Thymus (tissue), 14 donors: ENCODE measurements at places on chromosomes 4 and X. TPM values are rescaled to one million over a fixed set of nuclear protein-coding genes. Genes with fewer than 3 reads are reported as not detected.

GRCh38 chr4:7320206-7320797 lies 114.4 kb downstream of the PSAPL1 start:
- no peaks in the 10 kb centered on the region for H3K4me1 ChIP-seq
- DNase-seq, result no peak
- H3K4me3 ChIP-seq, result no peak overlapping the region
- no peaks in the 10 kb centered on the region for H3K36me3 ChIP-seq
- no peaks in the 10 kb centered on the region for H3K27me3 ChIP-seq

- H3K36me3 ChIP-seq, result no peaks in the 10 kb centered on the region
- H3K27ac ChIP-seq, result no peak overlapping the region
- H3K27me3 ChIP-seq, result no peaks in the 10 kb centered on the region
- DNase-seq, result no peak
- H3K4me1 ChIP-seq, result peaks cover 17% of the 10 kb centered on the region
These were observed 142.8 kb downstream of the MGST2 start for GRCh38 chr4:139808381-139808807.

DNA sequence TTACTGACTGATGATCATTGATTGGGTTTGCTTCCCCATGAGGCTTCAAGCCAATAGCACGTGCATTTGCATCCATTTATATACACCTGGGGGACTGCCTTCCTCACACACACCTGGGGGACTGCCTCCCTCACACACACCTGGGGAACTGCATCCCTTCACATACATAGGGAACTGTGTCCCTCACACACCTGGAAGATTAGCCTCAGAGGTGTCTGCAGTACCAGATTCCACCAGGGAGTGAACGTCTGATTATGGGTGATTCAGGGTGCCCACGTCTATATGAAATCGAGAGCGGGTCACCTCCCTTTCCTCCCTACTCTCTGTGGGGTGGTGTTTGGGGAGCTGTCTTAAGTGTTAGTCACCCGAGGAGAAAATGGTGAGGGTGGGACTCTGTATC lies 16.9 kb downstream of the CD99 start:
- peaks cover 80% of the 10 kb centered on the region for H3K4me1 ChIP-seq
- no peaks in the 10 kb centered on the region for H3K27me3 ChIP-seq
- H3K36me3 ChIP-seq, result peaks cover 60% of the 10 kb centered on the region
- no peak for DNase-seq
- H3K27ac ChIP-seq, result peak overlapping the region; percentile 93

DNA sequence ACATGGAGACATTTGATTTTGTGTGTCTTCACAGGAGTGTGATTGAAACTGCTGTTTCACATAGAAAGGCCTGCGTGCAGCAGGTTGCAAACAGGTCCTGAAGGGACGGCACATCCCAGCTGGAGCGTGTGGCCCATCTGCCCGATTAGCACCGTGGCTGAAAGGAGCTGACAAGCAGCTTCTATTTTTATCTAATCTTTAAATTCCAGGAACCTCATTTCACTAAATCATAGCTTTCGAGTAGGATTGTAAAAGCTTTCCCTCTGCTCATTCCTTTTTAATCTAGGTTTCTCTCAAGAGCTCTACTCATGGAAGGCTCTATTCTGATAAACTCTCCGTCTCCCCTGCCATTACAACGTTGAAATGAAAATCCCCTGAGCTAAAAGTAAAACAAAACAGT lies 106.8 kb downstream of the FSTL5 start:
- H3K27ac ChIP-seq, result no peak overlapping the region
- H3K27me3 ChIP-seq, result no peaks in the 10 kb centered on the region
- H3K36me3 ChIP-seq, result no peaks in the 10 kb centered on the region
- DNase-seq, result no peak

- H3K27me3 ChIP-seq, result no peaks in the 10 kb centered on the region
- no peak for DNase-seq
- no peaks in the 10 kb centered on the region for H3K36me3 ChIP-seq
- no peak overlapping the region for H3K4me3 ChIP-seq
These were observed 438.3 kb downstream of the CENPC start for GRCh38 chr4:67106861-67107460.

- no peak within 1 kb of the TSS for H3K27ac ChIP-seq
These were observed at the start of gene PRDM8 for GRCh38 chr4:80196922-80197573. Gene PRDM8, plus strand, starts transcription at chr4:80197503. Its CDS starts 2,578 bp downstream, at chr4:80200081.

DNA sequence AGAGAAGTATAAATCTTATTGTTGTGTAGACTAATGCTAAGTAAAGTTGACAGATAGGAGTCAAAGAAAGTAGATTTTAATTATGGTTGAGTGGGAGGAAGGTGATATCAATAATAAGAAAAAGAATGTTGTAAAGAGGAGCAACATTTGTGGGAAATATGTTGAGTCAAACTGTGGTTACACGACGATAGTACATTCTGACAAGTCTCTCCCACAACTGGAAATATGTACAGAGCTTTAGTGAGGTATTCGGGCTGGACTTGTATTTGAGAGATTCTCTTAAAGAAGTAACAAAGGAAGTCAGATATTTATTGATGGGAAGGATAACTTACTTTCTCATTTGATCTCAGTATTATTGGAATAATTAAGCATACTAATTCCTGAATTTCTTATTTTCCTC lies 525.3 kb upstream of the MAGEB2 start:
- no peak for DNase-seq
- no peaks in the 10 kb centered on the region for H3K36me3 ChIP-seq
- no peak overlapping the region for H3K27ac ChIP-seq
- no peaks in the 10 kb centered on the region for H3K4me1 ChIP-seq

GRCh38 chr4:75729836-75730235 lies 5.5 kb downstream of the USO1 start:
- no peaks in the 10 kb centered on the region for H3K27me3 ChIP-seq
- no peak overlapping the region for H3K4me3 ChIP-seq
- no peak for DNase-seq
- H3K27ac ChIP-seq, result no peak overlapping the region

DNA sequence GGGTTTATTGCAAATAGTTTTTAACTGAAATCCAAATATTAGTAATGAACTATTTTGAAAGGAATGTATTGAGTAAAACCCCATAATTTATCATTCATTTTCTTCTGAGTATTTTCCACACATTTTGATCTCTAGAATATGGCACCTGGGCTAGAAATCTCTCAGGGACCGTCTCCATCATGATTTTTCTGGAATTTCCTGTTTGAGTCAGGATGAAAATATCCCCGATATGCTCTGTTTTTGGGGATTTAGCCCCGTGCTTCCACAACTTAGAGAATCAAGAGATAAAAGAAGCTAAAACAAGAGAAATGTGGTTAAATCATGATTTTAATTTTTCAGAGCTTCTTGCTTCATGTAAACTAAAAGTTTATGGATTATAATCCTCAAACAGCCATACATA lies 114.2 kb downstream of the SPCS3 start:
- no peaks in the 10 kb centered on the region for H3K36me3 ChIP-seq
- H3K27ac ChIP-seq, result no peak overlapping the region
- no peak for DNase-seq
- H3K4me1 ChIP-seq, result no peaks in the 10 kb centered on the region
- no peak overlapping the region for H3K4me3 ChIP-seq
- H3K27me3 ChIP-seq, result no peaks in the 10 kb centered on the region

- H3K4me1 ChIP-seq, result no peaks in the 10 kb centered on the region
- no peaks in the 10 kb centered on the region for H3K27me3 ChIP-seq
- H3K27ac ChIP-seq, result no peak overlapping the region
- H3K36me3 ChIP-seq, result no peaks in the 10 kb centered on the region
These were observed 103.4 kb upstream of the PAK3 start for GRCh38 chrX:110992611-110993010.

DNA sequence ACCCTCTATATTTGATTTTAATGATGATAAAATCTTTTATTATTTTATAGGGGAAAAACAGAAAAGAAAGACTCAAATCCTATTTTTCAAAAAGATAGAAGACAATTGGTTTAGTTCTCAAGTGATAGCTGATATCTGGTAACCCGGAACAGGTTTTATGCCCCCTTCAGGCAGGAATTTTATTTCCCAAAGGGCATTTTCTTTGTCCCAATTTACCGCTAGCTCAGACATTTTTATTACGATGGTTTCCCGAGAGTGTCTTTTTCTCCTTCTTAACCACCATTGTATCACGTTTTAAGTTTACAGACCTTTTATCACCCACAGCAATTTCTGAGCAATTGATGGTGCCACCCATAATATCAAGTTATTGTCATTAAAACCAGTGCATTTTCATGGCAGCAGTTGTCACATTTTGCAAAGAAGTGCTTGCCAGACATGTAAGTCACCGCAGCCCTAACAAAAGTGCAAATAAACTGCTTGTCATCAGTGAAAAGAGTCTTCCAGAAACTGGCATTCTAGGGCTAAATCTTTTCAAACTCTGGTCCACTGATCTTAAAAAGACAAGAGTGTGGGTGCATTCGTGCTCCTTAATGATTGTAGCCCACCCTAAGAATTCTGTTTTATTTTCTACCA lies 204.8 kb upstream of the VCX start:
- DNase-seq, result no peak
- H3K4me3 ChIP-seq, result no peak overlapping the region
- no peaks in the 10 kb centered on the region for H3K36me3 ChIP-seq
- no peaks in the 10 kb centered on the region for H3K4me1 ChIP-seq

- H3K27me3 ChIP-seq, result no peaks in the 10 kb centered on the region
- H3K4me3 ChIP-seq, result peak overlapping the region; percentile 25
- H3K36me3 ChIP-seq, result no peaks in the 10 kb centered on the region
- H3K27ac ChIP-seq, result peak overlapping the region; percentile 18
These were observed 268 bp upstream of the PRRG1 start for GRCh38 chrX:37348971-37349220.

DNA sequence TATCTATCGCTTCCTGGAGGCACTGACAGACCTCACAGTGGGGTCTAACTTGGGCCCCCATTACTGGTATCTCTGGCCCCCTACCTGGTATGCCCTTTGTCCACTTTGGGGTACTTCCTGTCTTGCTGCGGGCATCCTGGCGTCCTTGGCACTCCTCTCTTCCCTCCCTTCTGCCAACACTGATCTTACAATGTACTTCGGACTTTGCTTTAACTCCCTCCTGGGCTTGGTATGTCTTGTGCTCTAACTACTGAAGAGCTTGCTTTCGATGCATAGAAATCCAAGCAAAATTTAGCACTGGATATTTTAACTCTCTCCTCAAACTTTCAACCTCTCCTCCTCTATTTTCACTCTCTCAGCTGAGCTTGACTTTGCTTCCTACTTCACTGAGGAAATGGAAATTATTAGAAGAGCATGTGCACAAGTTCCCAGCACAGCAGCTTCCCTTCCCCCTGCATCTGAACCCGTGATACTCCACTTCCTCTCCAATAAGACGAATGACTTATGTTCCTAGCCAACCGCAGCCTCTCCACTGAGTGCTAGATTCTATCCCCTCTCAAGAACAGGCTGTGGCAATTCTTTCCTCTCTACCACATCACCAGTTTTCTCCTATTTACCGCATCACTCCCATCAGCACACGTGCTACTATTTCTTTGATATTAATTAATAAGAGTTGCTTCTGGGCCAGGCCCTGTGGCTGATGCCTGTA lies 52.9 kb downstream of the SUPT20HL2 start:
- no peak overlapping the region for H3K4me3 ChIP-seq
- no peaks in the 10 kb centered on the region for H3K27me3 ChIP-seq
- no peak overlapping the region for H3K27ac ChIP-seq
- peaks cover 7% of the 10 kb centered on the region for H3K4me1 ChIP-seq
- DNase-seq, result peak; percentile 59
- H3K36me3 ChIP-seq, result no peaks in the 10 kb centered on the region

- no peak overlapping the region for H3K4me3 ChIP-seq
- no peaks in the 10 kb centered on the region for H3K36me3 ChIP-seq
- H3K4me1 ChIP-seq, result no peaks in the 10 kb centered on the region
- no peak for DNase-seq
- no peak overlapping the region for H3K27ac ChIP-seq
These were observed 49.7 kb upstream of the ANKRD17 start for GRCh38 chr4:73308286-73308685.

GRCh38 chr4:152735906-152736305 lies 43.6 kb downstream of the TIGD4 start:
- H3K27me3 ChIP-seq, result no peaks in the 10 kb centered on the region
- H3K4me3 ChIP-seq, result no peak overlapping the region
- H3K27ac ChIP-seq, result no peak overlapping the region
- DNase-seq, result no peak

DNA sequence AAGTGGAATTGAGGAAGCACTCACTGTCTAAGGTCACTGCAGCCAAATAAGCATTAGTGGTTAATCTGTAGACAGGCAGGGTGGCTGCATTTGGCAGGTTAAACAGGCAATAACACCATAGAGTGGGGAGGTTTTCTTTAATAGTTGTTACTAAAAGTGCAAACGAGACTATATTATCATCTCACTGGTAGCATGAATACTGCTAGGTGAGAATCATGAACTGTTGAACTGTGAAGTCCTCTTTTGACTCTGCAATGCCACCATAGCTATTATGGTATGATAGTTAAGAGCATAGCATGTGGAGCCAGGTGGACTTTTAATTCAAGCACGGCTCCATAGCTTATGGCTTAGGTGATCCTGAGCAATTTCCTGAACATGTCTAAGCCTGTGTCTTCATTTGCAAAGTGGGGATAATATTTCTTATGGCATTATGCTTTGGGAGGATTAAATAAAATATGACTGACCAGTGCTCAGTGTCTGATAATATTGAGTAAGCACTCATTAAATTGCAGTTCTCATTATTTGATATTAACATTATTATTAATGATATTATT lies 235.6 kb upstream of the HHIP start:
- H3K4me3 ChIP-seq, result no peak overlapping the region
- no peak for DNase-seq
- no peaks in the 10 kb centered on the region for H3K4me1 ChIP-seq
- no peak overlapping the region for H3K27ac ChIP-seq

- no peaks in the 10 kb centered on the region for H3K36me3 ChIP-seq
- H3K4me1 ChIP-seq, result peaks cover 6% of the 10 kb centered on the region
- no peaks in the 10 kb centered on the region for H3K27me3 ChIP-seq
- peak within 1 kb of the TSS; percentile 69 for H3K27ac ChIP-seq
These were observed at the start of gene SLC7A11 for GRCh38 chr4:138242076-138242833. Gene SLC7A11, minus strand, starts transcription at chr4:138242349. Its CDS starts 280 bp downstream, at chr4:138242069.

DNA sequence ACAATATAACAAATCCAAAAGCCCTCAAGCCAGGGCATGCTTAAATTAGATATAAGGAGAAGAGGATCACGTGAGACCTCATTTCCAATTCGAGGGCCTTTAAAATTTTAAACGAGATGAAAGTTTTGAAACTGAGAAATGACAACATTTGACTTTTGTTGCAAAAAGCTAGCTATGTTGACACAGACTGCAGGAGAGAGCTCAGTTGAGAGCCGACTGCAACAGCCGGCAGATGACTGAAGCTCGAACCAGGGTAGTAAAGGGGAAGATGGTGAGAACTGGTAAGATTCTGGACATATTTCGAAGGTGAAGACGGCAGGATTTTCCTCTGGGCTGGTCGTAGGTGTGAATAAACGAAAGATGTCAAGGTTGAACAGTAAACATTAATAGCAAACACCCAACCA lies 773 bp downstream of the PRMT9 start:
- peak overlapping the region; percentile 86 for H3K4me3 ChIP-seq
- DNase-seq, result no peak
- H3K27ac ChIP-seq, result peak overlapping the region; percentile 92
- H3K36me3 ChIP-seq, result peaks cover 11% of the 10 kb centered on the region
- H3K4me1 ChIP-seq, result peaks cover 3% of the 10 kb centered on the region

USP51 gene
- polyA plus RNA-seq, result 2.1 TPM

STS gene
- 1.3 TPM for polyA plus RNA-seq

CD38 gene
- polyA plus RNA-seq, result 31.0 TPM

C4orf54 gene
- polyA plus RNA-seq, result 0.23 TPM

AVPR2 gene
- polyA plus RNA-seq, result 1.8 TPM

COL25A1 gene
- polyA plus RNA-seq, result 0.75 TPM

MAGEA1 gene
- not detected for polyA plus RNA-seq

PCDH10 gene
- 0.11 TPM for polyA plus RNA-seq

NLGN4X gene
- polyA plus RNA-seq, result 1.3 TPM

PLS3 gene
- 65.3 TPM for polyA plus RNA-seq

MAOB gene
- polyA plus RNA-seq, result 5.0 TPM

CFP gene
- polyA plus RNA-seq, result 27.8 TPM

ARAP2 gene
- 23.7 TPM for polyA plus RNA-seq

FHIP1A gene
- 0.62 TPM for polyA plus RNA-seq

CHRDL1 gene
- polyA plus RNA-seq, result 3.2 TPM

NAA11 gene
- polyA plus RNA-seq, result 0.02 TPM
